RWPE1 (cell line): ENCODE measurements at places on chromosomes 6 and 20.

- no peak for DNase-seq
Measured at GRCh38 chr6:10685092-10685915, 9.1 kb downstream of the C6orf52 start.

- DNase-seq: no peak
Measured at GRCh38 chr6:148932731-148933130, 185.9 kb downstream of the UST start.

GRCh38 chr20:830011-830521 is 3.4 kb upstream of the FAM110A start:
- DNase-seq: no peak

DNA sequence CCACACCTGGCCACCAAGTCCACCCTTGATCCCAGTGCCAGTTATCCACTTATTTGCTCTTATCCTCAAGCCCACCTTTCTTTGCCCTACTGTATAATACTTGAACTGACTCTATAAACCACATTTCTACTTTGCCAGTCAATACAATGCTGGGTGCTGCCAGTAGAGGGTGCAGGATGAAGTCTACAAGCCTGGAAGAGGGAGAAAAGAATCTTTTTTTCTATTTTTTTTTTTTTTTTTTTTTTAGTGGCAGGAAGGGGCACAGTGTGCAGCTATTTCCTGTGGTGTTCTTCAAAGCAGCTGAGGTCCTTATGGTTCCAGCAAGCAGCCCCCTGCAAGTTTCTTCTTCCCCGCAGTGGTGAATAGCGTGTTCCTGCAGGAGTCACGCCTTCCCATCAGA is 22.2 kb upstream of the GABRR1 start:
- no peak for DNase-seq

- DNase-seq: no peak
Measured at GRCh38 chr20:59365611-59366285, 65.3 kb downstream of the EDN3 start.

GRCh38 chr6:22153384-22154158 is 143.3 kb downstream of the PRL start:
- DNase-seq: no peak

- DNase-seq: no peak
Measured at GRCh38 chr20:3590164-3590563, 73.0 kb downstream of the GFRA4 start.

DNA sequence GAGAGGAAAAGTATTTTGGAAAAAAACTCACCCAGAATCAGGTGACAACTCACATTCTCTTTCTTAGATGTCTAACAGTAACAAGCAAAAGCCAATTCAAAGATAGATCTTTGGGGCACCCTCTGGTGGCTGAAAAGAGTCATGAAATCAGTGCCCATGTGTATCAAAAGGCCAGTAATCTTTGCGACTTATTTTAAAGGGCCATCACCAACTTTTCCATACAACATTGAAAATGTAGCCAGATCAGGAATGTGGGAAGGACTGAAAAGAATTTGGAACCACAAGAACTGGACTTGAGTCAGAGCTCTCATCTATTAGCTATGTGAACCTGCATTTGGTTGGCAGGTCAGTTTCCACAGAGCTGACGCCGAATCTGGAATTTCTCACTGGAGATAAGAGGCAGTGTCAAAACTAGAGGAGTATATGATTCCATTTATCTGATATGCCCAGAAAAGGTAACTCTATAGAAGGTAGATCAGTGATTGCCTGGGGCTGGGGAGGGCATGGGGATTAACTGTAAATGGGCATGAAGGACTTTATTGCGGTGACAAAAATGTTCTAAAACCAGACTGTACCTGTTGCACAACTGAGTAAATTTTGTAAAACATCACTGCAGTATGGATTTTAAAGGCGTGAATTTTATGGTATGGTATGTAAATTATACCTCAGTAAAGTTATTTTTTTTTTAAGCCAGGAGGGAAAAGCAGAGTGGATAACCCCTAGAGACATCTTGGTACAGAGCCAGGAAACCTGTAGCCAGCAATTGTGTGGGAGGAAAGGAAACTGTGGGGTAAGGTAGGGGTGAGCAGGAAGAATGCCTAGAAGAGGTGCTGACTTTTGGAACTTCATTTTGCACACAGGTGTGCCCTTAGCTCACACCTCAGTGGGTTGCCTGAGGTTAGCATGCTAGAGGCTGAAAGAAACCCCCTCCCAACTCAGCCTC is 117.1 kb upstream of the ASF1A start:
- peak; percentile 50 for DNase-seq

DNA sequence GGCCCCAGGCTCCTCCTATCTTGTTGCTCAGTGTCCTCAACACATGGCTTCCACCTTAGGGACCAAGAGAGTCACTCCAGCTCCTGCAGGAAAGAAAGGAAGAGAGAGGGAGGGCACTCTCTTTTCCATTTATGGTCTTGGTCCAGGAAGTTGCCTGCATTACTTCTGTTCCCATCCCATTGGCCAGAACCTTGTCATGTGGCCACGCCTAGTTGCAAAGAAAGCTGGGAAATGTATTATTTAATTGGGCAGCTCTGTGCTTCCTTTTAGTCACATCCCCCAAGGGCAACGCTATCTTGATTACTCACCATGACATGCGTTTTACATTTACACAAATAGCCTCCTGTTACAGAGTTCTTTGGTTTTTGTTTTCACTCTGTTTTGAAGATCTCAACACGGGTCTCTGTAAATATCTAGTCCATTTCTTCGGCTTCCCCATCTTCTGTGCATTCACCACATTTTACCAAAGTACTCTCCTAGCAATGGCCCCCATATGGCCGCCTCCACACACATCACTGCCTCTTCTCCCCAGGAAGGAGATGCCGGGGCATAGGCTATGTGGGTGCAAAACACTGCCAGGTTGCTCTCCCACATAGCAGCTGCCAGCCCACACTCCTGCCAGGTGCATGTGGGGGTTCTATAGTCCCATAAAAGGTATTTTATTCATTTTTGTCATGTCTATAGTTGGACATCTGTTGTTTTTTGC is 35.7 kb upstream of the ZMYND8 start:
- peak; percentile 95 for DNase-seq

- DNase-seq: peak; percentile 76
Measured at GRCh38 chr6:154367839-154368695, 11.5 kb upstream of the IPCEF1 start.

GRCh38 chr6:11330413-11330760 is 97.9 kb upstream of the NEDD9 start:
- no peak for DNase-seq

- DNase-seq: no peak
Measured at GRCh38 chr20:41218466-41218865, 81.1 kb downstream of the PLCG1 start.
